ENCODE measurements at places on chromosomes 6 and 20.

DNA sequence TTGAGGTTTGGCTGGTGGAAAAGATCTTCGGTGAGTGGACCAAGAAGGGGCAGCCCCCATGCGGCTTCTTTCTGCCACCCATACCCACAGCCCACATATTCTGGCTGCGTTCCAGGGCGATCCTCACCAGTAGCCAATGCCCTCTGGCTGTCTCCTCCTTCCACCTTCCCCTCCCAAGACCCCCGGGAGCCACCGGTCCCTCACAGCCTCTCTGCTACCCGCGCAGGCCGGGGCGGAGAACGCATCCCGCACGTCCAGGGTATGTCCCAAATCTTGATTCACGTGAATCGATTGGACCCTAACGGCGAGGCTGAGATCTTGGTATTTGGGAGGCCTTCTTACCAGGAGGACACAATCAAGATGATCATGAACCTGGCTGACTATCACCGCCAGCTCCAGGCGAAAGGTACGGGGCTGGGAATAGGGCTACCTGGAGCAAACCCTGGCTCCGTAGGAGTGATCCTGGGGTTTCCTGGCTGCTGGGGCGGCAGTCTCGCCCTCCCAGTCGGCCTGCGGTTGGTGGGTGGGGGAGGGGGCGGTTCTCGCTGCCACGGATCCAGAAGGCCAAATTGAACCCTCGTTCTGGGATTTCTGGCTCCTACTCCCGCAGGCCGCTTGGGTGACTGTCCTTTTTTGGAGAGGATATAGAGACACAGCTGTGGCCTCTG lies 545 bp downstream of the KHDC3L start:
- DNase-seq = no peak

GRCh38 chr6:967701-968100 lies 274.8 kb upstream of the EXOC2 start:
- no peak for DNase-seq

DNA sequence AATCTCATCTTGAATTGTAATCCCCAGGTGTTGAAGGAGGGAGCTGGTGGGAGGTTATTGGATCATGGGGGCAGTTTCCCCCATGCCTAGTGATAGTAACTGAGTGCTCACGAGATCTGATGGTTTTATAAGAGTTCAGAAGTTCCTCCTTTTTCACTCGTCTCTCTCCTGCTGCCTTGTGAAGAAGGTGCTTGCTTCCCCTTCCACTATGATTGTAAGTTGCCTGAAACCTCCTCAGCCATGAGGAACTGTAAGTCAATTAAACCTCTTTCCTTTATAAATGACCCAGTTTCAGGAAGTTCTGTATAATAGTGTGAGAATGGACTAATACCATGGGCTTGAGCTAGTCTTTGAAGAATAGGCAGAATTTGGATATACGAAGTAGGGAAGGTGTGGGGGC lies 113.9 kb downstream of the RIN2 start:
- DNase-seq = no peak

- no peak for DNase-seq
These were observed 9.0 kb upstream of the NCOA6 start for GRCh38 chr20:34834459-34834893.

DNA sequence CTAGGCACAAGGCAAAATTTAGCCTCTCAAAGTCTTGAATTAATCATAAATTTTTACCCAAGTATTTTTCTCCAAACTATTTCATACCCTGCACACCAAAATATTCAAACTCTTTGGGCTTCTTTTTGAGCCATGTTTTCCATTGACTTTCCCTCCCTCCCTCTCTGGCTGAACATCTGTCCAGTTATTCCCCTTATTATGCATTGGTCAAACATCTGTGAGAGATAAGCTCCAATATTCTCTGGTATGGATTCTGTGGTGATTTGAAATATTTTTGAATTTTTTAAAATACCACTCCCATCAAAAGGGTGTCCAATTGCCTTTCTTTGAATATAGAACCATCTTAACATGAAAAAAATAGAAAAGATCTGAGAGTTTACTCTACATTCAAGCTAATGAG lies 244.2 kb downstream of the RFPL4B start:
- DNase-seq = no peak

DNA sequence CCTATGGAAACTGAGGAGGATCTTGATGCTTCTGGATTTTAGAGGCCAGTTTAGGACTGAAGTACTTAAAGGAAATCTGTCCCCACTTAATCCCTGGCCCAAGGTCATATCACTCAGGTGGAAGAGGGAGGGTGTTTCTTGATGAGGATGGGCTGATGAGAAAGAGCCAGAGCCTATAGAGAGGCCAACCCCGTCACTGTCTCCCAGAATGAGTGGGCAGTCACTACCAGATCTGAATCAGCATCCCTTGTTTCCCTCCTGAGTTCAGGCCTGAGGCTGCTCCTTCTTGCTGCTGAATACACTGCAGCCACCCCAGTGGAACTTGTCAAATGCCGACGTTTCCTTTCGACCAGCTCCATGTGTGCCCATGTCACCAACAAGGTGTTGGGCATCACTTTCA lies 14.8 kb downstream of the ARMC12 start:
- no peak for DNase-seq

- DNase-seq = no peak
These were observed 91.3 kb downstream of the PDE10A start for GRCh38 chr6:165571721-165572132.

GRCh38 chr6:56051202-56051598 lies 175.8 kb upstream of the BMP5 start:
- DNase-seq = no peak
